ENCODE measurements at places on chromosomes 11 and 22.

DNA sequence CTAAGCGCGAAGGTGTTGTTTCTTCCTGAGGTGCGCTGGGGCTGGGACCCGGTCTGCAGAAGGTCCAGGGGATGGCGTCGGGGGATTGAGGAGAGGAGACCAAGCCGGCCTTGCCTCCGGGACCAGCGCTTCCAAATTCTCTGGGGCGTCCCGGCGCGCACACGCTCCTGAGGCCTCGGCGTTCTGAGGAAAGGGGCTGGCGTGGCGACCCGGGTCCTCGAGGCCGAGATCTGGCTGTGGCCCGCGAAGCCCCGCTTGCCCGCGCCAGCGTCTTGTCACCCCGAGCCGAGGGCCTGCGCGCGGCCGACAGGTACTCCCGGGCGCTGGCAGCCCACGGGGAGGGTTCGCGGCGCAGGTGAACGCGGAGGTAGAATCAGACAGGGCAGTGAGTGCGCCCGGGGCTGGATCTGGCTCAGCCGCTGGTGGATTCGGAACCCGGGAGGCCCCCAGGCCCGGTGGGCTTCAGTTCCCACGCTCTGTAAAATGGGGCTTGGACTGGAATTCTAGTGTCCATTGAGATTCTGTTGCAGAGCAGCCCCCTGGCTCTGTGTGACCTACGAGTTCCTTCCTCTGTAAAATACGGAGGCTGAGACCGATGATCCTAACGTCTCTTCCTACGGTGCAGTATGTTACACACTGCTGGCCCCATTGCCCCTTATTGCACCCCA, 14.7 kb downstream of the SSH3 start:
- no peak for DNase-seq

GRCh38 chr11:134572741-134573675, 161.0 kb upstream of the B3GAT1 start:
- no peak for DNase-seq

DNA sequence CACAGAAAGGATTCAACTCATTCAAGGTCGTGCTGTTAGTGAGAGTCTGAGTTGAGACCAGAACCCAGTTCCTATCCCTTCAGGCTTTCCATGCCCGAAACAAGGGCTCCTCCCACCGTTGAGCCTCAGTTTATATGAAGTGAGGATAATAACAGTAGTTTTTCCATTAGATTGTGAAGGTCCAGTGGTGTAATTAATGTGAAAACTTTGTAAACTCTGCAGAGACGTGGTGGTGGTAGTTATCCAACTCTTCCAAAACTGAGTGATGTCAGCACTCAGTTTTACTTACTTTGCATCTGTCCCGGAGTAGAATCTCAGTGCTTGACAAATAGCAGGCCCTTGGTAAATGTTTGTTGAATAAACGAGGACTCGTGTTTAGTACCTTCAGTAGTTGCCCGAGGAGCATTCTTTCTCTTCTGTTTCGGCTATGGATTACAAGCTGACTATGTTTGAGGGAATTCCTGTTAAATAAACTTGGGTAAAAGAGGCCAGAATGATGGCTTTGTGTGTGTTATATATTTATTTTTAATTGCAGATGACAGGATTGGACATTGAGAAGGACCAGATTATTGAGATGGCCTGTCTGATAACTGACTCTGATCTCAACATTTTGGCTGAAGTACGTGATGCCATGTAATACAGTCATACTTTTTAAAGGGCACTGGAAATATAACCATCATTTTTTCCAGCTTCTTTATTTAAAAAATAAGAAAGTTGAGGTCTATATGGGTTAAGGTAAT, 1.0 kb downstream of the REXO2 start:
- DNase-seq = peak; percentile 16

DNA sequence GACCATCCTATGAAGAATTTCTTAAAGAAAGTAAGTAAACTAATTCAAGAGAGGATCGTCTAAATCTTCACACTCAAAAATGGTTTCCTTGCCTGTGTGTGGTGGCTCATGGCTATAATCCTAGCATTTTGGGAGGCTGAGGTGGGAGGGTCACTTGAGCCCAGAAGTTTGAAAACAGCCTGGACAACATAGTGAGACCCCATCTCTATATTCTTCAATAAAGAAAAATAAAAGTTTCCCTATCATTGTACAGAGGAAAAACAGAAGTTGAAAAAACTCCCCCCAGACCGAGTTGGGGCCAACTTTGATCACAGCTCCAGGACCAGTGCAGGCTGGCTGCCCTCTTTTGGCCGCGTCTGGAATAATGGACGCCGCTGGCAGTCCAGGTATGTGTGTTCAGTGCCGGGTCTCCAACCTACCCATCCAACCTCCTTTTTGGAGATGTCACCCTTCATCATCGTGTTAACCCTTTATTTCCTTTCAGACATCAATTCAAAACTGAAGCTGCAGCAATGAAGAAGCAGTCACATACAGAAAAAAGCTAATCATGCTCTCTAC, 3.0 kb downstream of the RPS25 start:
- peak; percentile 19 for DNase-seq

GRCh38 chr11:19769820-19770219, 57.2 kb downstream of the NAV2 start:
- DNase-seq = no peak

Measured in neural progenitor cell (in vitro differentiated cells).